ENCODE measurements at places on chromosomes 11 and 22.

- no peak for DNase-seq
These were observed 86.8 kb downstream of the AMOTL1 start for GRCh38 chr11:94854770-94855633.

GRCh38 chr22:17514084-17514483 is 49.2 kb upstream of the SLC25A18 start:
- no peak for DNase-seq

DNA sequence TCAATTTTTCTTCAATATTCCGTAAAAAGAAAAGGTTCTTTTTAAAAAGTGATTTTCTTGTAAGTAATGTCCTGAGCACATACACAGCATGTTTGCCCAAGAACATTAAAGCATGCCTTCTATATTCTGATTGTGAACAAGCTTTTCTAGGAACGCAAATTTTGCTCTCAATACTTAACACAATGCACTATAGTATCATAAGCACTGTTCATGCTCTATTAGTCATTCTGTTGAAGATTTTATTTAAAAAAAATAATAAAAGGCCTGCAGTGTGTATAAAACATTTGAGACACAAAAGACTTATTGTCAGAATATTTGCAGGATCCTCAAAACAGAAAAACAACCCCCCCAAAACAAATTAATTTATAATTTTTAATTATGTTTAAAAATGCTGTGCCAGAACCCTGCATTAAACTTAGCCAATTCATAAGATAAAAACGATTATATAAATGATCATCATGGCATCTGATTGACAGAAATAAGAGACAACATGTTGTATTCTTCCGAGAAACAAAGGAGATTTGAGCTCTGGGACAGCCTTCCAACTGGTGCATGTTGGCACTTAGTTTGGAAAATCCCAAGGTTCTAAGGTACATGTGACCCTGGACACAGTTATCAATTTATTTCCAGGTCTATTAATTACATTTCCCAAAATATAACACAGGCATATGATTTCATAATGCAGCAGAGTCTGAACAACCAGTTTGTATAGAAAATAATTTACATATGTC is 13.1 kb downstream of the MTMR2 start:
- no peak for DNase-seq

DNA sequence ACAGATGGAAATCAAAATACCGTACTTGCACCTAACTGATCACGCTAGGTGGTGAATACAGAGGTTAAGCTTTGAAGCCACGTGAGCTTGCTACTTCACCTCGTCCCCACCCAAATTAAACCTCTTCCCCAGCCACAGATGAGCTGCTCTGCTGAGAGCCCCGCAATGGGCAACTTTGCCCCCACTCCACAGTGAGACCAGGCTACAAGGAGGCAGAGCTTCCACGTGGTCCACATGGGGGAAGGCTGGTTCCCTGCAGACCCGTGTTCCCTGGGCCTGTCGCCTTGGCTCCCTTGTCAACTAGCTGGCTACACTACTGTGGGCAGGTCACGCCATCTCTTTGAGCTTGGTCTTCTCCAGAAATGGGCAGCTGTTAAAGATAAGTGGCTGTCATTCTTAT is 10.9 kb downstream of the CD5 start:
- no peak for DNase-seq

- no peak for DNase-seq
These were observed 5.7 kb downstream of the CBLIF start for GRCh38 chr11:59839615-59840014.

GRCh38 chr22:39953101-39953500 is 7.1 kb upstream of the TMA7B start:
- DNase-seq: no peak

GRCh38 chr11:86787018-86787536 is 13.3 kb upstream of the PRSS23 start:
- DNase-seq: no peak

DNA sequence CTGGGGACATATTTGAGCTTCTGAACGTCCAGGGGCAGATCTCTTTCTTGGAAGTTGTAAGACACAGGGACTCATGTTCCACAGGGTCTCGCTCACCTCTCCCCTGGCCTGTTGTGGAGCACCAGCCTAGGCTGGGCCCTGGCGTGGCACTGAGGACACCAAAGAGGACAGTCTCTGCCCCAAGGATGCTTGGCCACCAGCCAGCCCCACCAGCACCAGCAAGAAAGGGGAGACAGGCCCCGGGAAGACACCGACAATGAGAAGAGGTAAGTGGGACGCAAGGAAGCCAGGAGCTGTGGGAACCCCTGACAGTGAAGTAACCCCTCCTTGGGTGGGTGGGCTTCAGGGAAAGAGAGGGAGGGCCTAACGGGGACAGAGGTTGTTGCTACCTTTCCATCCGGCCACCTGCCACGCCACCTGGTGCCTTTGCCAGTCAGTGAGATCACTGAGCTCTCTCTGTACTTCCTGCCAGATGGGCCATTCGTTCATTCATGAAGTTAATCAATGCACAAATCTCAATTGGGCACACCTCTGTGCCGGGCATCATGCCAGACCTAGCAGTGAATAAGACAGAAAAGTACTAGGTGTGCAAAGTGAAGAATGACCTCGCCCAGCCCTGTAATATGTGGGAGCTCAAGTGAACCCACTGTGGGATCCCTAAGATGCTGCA is 11.1 kb downstream of the APOL5 start:
- no peak for DNase-seq

- DNase-seq: no peak
These were observed 13.6 kb downstream of the CD3E start for GRCh38 chr11:118318124-118318523.

- no peak for DNase-seq
These were observed 60.0 kb downstream of the BARX2 start for GRCh38 chr11:129435499-129436245.

DNA sequence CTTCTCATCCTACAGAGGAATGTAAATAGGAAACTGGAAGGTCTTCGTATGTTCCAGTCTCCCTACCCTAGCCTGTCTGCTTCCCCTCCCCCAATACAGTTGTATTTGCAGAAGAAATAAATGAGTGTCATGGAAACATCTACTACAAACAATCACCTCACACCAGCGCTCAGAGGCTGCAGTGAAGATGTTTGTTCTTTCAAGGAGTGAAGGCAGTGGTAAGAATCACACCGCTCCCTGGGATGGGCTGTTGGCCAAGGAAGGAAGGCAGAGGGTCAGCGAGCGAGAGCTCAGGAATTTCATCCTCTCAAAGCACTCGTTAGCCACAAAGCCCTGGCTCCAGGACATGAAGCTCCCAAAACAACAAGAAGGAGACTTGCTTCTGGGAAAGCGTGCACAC is 1.1 kb upstream of the IGSF9B start:
- peak; percentile 25 for DNase-seq

DNA sequence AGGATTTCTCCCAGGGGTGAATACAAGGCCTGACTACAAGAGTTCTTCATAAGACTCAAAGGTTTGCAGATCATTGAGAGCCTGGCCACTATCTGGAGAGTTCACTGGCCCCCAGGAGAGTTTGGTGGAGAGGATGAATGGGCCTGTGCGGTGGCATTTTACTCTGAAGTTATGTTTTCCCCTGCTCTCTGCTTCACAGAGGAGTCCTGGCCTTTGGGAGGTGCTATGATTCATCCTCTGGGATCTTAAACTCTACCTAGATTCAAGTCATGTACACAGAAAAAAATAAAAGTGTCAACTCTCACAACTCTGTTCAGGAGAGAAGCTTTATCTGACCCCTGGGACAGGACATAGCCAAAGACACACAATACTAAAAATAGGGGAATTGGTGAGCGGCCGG is 159.1 kb upstream of the CARD18 start:
- no peak for DNase-seq

DNA sequence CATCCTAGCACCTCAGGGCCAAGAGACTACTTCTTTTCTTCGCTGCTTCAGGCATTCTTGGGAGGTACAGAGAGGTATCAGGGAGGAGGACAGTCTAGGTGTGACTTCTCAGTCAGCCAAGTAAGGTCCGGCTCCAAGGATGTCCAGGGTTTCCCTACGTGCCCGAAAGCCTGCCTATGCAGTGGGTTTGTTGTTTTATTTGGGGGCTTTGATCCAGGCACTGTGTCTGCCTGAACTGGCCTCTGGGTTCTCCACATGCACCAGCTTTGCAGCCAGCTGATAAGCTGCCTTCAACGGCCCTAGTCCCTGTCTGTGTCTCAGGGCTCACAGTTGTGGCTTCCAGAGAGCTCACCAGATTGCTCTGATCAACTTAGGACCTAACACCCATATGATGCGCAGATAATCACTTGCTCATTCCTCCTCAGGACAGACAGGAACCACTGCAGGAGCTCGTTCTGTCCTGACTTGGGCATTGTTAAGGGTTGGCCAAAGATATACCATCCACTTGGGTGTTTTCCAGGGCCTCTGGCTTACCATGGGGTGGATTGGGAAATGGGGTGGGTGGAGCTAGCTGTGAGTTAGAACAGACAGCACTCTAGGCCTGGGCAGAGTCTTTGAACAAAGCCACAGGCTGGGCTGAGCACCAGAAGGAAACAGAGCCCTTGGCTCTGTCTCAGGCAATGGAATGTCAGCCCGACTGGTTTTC is 45.5 kb upstream of the CRYBB3 start:
- peak; percentile 84 for DNase-seq

DNA sequence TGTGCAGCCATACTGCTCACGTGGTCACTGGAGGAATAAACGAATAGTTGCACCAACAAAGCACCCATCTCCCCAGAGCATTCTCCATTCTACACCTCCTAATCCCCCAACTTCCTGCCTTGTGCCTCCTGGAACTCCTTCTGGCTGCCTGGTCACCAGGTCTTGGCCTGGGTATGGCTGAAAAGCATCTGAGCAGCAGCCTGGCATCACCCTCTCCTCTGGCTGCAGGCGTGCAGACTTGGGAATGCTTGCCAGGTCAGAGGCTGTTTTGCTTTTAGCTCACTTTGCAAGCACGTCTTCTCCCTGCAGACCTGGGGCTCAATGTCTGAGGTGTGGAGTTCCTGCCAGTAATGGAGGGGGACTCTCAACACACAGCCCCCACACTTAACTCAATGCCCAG is 33.3 kb upstream of the KCNJ11 start:
- no peak for DNase-seq

GRCh38 chr11:125140233-125140632 is 24.3 kb upstream of the PKNOX2 start:
- DNase-seq: no peak

- no peak for DNase-seq
These were observed 89.5 kb downstream of the TRIM44 start for GRCh38 chr11:35752115-35752514.

DNA sequence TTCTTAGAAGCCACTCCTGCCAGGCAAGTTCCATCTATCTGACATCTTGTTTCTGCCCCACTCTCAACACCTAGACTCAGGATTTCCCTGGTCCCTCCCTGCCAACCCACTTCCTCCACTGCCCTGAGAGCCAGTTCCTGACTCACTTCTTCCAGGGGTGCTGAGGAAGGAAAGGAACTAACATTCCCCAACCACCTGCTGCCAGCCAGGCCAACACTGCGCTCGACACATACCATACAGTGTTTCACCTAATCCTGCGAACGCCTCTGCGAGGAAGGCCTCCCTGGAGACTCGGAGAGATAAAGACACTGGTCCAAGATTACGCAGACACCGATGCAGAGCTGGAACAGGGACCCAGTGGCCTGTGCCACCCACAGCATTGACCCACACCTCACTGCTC is 40.2 kb downstream of the MICAL3 start:
- no peak for DNase-seq

DNA sequence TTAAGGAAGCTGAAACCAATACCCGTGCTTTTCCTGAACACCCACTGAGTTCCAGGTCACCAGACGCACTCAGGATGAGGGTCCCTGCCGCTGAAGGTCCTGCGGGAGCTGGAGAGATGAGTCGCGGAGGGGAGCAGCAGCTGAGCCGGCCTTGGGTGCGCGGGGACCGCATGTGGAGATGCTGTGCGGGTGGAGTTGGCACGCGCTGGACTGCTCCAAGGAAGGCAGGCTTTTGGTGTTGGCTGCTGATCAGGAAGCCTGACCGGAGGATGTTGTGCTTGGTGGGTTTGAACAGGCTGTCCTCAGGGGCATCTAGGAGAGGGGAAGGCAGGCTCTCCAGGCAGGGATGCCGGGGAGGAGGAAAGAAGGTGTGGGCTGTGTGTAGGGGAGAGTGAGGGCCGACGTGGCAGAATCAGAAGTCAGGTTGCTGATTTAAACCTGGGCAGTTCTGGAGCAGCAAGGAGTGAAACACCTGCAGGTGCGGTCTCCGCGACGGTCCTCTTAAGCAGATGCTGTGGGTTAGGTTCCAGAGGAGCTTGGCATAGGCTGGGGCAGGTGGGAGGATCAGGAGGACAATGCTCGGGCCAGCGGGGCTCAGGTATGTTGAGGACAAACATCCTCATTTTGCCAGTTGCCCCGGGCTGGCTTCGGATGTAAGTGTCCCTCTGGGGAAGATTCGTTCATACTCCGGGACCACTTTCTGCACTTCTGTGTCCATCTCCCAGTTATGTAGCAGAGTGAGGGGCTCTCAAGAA is 197.5 kb upstream of the B3GAT1 start:
- no peak for DNase-seq

DNA sequence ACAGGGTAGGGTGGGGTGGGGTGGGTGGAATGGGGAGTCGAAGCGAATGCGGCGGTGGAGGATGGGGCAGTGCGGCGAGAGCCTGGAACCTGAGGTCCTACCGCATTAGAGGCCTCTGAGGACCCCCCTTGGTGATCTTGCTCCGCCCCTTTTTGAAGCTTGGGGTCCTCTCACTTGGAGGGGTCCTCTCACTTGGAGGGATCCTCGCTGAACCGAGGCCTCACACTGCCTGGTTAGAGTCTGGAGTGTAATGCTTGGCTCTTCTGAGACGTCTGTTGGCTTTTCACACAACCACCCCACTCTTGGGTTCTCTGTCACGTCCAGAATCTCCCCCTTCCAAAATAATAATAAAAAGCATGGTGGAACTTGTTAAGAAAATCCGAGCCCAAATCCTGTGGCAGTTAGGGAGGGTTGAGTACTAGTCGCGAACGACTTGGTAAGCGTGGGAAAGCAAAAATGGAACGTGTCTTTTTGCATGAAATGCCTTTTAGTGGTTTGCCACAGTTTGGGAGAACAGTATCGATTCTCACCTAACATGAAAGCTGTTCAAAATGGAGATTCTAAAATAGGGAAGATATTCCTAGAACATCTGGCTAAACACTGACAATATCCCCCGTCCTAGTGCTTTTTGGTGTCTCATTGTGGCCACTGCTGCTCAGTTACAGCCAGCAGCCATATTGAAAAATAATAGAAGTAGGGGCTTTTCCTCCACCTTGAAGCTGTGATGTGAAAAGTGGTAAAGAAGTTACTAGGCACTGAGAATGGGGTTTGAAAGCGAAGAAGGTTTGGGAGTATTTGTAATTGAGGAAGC is 822 bp downstream of the RBX1 start:
- no peak for DNase-seq

DNA sequence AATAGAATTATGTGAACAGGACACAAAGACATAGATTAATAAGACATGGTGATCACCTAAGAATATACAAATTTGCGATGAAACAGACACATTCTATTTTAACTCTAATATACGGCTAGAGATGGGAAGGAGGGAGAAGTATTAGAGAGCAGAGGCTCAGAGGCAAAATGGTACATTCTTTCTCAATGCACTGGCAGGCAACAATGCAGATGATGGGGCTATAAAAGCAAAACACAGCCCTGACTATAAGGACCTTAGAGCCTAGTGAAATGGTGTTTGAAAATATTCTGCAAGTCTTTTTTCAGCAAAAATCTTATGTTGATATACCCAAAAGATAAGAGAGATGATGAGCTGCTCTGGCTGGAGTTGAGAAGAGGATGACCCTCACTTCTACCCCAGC is 13.1 kb downstream of the TCF20 start:
- DNase-seq: no peak
